CD4-positive, alpha-beta T cell treated with Interleukin-21 for 1 hour (primary cell): ENCODE measurements at places on chromosomes 1 and 21.

- no peak for DNase-seq
Measured at GRCh38 chr1:214330222-214330621, 49.3 kb downstream of the SMYD2 start.

DNA sequence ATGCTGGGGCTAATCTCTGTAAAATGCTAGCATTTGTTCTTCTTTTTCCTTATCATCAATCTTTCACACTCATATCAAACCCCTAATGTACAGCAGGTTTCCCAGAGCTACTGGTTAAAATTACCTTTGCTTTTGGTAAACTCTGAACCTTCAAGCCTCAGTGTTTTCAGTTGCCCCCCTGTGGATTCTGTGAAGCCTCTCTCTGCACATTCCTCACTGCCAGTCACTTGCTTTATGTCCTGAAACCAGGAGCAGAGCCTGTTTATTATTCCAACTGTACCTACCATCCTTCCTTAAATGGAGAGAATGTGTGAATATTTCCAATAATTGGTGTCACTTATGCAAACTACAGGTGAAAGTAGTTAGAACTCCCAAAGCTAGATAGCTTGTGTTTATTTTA lies 134.2 kb downstream of the NEK7 start:
- DNase-seq, result no peak

- DNase-seq, result no peak
Measured at GRCh38 chr21:37665230-37666024, 250.8 kb downstream of the KCNJ6 start.

DNA sequence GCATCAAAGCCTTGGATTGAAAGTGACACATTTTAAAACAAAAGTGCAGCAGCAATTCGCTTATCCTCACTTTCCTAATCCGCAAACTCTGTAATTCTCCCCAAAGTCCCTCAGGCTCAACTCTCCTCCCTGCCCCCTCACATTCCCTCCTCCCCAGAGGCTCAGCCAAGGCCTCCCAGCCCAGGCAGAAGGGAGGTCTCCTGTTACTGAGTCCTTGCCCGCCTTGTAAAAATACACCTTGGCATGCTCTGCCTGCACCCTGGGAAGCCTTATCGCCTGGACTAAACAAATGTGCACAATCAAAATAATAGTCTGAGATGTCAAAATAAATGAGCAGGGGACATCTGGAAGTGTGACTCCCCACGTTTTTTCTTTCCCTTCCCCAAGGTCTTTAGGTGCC lies 109.7 kb downstream of the PLXNA2 start:
- DNase-seq, result no peak

DNA sequence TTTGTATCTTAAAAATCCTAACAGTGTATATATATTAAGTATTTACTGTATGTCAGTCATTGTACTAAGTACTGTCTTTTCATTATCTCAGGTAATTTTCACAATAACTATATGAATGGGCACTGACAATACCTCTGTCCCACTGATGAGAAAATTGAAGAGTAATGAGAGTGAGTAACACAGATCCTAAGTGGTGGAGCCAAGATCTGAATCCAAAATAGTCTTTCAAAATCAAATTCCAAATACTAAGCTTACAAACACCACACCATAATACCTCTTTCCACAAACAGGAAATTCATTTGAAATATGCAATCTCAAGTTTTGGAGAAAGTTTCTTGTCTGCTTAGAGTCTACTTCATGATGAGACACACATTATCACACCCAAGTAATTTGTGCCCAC lies 105.9 kb upstream of the EDEM3 start:
- DNase-seq, result no peak

- no peak for DNase-seq
Measured at GRCh38 chr1:98211271-98211845, 290.5 kb upstream of the DPYD start.

- DNase-seq, result no peak
Measured at GRCh38 chr1:184557423-184558347, 170.9 kb downstream of the C1orf21 start.

GRCh38 chr1:151513626-151514121 lies 2.5 kb downstream of the CGN start:
- no peak for DNase-seq

DNA sequence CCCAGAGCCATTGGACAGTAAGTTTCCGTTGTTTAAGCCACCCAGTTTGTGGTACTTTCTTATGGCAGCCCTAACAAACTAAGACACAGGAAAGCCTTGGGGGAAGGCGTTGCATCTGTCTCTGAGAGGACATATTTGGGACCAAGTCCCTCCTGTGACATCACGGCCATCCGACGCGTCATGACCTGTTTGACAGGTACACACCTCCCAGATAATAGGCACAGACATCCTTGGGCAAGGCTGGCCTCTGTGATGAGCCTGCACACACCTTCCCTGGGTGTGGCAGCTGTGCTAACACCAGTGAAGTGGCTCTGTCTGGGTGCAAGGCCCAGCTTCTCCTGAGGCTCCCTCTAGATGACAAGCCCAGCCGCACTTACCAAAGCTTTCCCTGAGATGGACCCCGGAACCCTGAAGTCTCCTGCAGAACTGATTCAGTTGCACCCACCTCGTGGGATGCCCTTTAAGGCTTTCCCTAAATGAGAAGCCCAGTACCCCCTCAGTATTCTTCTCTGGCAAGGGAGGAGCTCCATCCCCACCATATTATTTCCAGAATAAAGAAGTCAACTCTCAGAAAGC lies 136.5 kb downstream of the ZSCAN20 start:
- no peak for DNase-seq

DNA sequence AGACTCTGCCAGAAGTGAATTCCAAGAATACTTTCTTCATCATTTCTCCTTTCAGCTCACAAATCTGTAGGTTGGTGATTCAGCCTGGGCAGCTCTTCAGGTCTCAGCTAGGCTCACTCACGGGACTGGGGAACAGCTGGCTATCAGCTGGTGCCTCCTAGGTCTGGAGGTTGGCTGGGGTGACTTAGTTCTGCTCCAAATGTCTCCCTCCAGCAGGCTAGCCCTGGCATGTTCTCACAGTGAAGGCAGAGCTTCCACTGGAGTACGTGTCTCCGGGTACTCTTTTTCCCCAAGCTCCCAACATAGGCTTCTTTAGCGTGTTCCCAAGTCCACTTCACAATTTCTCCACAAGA lies 12.5 kb upstream of the VAMP4 start:
- no peak for DNase-seq

DNA sequence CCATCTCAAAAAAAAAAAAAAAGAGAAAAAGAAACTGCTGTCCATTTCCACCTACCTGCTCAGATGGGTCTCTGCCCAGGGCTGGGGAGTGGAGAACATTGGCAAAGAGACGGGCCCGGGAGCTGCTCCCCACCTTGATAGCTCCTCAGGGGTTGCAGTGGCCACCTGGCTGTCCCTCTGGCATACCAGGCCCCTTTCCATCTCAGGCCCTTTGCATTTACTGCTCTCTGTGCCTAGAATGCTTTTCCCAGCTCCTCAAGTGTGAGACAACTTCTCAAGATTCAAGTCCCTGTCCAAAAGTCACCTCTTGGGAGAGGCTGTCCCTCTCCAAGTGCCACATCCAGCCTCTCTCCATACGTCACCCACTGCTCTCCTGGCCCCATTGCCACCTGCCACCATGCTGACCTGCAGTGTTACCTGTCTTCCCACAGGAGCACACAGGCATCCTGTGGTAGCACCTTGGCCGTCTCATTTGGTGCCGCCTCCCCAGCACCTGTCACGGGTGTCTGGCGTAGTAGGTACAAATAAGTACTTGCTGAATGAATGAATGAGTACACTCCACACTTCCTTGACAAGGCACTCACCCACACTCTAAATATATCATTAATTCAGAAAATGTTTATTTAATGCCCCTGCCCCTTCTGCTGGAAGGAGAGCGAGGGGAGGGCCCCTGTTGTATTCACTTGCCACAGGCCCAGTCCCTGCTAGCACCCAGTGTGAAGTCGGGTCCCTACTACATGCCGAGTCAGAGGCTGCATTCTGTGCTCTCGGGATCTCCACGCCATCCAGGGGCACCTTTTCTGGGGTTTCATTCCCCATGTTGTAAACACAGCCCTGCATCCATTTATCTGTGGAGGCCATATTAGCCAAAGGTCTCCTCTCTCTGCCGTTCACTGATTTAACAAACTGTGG lies 48.8 kb downstream of the DISP3 start:
- DNase-seq, result no peak
